Activated CD4-positive, alpha-beta T cell treated with anti-CD3 and anti-CD28 coated beads for 48 hours (primary cell): ENCODE measurements at places on chromosomes 2 and 18.

DNA sequence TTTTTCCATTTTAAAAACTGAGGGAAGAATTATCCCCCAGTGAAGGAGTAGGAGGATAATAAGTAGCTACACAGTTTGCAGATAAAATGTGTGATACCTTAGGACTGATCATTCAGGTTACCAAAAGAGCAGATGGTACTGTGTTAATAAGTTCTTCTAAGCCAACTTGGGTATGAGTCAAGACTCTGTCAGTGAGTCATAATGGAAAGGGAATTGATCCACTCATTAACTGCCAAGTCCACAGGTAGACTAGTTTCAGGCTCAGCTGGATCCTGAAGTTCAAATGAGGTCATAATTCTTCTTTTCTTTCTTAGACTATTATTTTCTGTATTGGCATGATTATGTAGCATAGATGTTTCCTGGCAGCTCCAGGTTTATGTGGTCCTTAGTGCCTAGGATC is 142.4 kb upstream of the ALPP start:
- DNase-seq = no peak

DNA sequence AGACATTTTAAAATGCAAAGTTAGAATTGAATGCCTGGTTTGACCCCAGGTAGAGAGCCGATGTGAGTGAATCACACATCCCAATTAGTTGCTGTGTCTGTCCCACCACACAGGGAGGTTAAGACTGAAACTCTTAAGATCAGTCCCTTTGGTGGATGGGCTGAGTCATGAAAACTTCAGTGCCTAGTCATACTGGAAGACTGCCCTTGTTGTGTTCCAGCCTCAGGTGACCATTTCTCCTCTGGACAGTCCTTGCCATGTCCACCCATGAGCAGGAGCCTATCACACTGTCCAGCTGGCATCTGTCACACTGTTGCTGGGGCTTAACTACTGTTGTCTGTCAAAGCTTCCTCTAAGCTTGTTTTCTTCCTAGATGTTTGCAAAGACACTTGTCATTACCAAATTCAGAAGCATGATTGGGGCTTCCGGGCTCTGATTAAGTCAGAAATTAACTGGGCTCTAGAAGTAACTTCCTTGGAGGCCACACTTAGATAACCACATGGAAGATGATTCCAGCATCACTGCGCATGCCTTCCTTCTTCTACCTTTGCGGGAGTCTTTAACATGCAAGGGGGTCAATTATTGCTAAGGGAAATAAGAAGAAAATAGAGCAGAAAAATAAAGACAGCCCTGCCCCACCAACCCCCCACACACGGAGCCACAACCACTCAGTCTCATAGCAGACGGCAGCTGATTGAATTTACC is 21.3 kb downstream of the CYRIA start:
- no peak for DNase-seq

GRCh38 chr2:102037681-102038080 is 45.9 kb downstream of the IL1R2 start:
- no peak for DNase-seq

DNA sequence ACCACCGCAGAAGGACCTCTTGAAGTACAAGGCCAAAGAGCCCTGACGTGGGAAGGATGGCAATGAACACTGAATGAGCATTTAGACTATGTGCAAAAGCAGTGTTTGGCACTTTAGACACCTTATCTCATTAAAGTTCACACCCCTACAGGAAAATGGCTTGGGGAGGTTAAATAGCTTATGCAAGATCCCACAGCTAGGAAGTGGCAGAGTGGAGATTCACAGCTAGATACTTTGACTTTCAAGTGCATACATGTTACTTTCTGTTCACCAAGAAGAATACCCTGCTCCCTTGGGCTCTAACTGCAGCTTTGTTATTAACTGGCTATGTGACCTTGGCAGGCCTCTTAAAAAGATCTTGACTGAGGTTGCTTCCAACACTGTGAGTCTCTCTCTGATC is 58.2 kb downstream of the ICOS start:
- no peak for DNase-seq

DNA sequence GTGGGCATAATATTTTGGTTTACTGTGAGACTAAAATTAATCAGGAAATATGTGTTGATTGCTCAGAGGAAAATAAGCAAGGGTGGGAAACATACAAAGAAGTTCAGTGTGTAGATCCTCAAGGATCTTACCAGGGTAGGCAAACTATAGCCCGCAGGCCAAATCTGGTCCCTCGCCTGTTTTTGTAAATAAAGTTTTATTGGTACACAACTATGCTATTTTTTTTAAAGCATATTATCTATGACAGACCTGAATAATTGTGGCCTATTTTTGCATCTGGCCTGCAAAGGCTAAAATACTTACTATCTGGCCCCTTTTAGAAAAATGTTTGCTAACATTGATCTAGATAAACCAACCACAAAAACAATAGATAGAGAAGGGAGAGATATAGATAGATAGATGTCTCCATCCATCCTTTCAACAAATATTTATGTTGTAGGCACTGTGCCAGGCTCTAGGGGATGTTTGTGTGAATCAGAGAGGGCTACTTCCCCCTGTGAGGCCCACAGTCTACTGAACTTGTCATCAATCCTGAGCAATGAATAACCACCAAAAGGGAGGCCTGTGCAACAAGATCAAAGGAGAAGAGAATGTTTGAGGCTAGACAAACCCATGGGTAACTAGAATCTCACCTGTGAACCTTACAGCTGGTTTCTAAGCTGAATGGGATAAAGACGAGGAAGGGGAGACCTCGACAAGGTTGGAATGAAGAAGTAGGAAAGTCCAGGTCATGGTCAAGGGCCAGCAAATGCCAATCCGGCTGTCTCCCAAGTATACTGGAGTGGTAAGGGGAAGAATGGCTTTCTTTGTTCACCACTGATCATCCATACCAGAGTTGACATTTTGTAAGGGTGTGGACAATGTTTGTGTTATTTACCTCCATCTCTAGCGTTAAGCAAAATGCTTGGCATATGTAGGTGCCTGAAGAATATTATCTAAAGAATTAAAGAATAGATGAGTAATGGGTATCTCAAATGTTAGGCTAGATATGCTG is 23.6 kb downstream of the ALPK2 start:
- peak; percentile 69 for DNase-seq

- no peak for DNase-seq
Measured at GRCh38 chr2:62284980-62285379, 89.1 kb downstream of the B3GNT2 start.

DNA sequence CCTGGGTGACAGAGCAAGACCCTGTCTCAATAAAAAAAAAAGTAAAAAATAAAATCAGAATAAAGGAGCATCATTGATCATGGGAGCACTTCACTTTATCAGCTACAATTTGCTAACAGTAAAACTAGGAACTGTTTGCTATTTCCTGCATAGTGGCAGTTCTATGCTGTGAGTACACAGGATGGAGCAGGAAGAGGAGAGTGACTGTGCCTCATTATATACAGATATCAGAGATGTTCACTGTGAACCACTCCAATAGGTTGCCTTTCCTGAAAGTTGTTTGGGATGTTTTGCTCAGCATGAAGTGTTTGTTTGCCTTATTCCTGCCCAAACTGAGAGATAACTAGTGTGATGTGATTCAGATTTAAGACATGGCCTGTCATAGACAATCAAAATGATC is 151.4 kb upstream of the EPAS1 start:
- no peak for DNase-seq

- DNase-seq = no peak
Measured at GRCh38 chr2:37800176-37800858, 124.8 kb upstream of the RMDN2 start.

- DNase-seq = no peak
Measured at GRCh38 chr2:229971298-229971790, 49.0 kb downstream of the FBXO36 start.

GRCh38 chr18:4125627-4126230 is 329.4 kb downstream of the DLGAP1 start:
- no peak for DNase-seq

DNA sequence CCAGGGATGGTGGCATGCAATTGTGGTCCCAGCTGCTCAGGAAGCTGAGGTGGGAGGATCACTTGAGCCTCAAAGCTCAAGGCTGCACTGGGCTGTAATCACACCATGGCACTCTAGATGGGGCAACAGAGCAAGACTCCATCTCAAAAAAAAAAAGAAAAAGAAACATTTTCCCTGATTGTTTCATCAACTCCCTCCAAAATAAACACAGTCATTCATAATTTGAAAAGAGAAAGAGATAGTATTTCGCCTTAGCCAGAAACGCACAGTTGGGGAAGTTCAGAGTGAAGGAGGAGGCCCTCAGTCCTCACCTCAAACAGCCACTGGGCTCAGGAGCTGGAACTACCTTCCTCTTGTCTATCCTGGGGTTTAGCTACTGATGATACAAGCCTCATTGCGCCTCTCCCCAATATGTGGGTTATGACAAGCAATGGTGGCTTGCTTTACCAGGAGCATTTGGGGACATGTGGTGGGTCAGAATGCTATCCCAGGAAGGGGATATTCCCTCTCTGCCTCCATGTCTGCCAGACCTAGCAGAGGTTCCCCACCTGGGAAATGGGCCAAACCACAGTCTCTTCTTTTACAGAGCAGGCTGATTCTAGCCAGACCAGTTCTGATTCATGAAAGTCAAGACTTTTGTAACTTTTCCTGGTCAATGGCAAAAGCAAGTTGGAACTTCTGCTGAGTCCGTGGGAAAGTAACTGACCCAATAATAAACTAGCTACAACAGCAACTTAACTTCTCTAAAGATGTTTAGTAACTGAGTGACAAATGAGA is 22.2 kb upstream of the TMEM87B start:
- no peak for DNase-seq
